ENCODE measurements at places on chromosomes 5 and 9.

GRCh38 chr9:86321373-86321772 is 32.8 kb downstream of the TUT7 start:
- DNase-seq: no peak

GRCh38 chr9:113298311-113298710 is 4.9 kb downstream of the RNF183 start:
- DNase-seq: no peak

DNA sequence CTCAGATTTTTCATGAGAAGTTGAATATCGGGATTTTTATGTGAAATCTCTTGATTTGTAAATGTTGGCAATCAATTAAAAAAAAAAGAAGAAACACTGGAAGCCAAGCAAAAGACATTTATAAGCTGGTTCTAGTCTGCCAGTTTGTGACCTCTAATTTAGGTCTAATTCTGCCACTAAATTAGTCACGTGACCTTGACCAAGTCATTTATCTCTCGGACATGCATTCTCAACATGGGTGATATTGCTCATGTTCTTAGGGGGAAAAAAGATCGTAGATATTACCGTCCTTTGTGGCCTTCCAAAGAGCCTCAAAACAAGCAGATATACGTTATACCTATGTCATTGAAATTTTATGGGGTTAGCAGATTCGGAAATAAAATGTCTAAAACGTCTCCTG is 52.9 kb upstream of the PTPDC1 start:
- DNase-seq: no peak

- DNase-seq: peak; percentile 44
Measured at GRCh38 chr5:176596689-176597416, 13.1 kb downstream of the GPRIN1 start.

Measured in CD8-positive, alpha-beta memory T cell (primary cell).